T-helper 9 cell (primary cell): ENCODE measurements at places on chromosomes 4 and X.

DNA sequence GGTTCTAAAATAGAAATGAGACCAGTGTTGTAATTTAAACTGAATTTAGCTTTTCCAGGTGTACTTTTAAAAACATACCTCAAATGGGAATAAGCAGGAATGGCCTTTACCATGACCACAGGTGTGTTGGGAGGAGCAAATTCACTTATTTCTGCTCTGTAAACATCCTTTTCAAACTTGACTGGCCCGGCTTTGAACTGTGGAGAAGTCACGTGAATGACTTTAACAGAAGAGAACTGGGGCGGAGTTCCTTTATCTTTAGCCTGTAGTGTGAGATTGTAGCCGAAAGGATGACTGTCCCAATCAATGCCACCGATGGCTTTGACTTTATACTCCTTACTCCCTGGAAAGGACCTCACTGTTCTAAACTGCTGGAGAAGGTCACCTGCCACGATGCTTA is 15.1 kb downstream of the FAT1 start:
- no peak for DNase-seq

GRCh38 chr4:24274381-24274941 is 309.9 kb downstream of the DHX15 start:
- no peak for DNase-seq

DNA sequence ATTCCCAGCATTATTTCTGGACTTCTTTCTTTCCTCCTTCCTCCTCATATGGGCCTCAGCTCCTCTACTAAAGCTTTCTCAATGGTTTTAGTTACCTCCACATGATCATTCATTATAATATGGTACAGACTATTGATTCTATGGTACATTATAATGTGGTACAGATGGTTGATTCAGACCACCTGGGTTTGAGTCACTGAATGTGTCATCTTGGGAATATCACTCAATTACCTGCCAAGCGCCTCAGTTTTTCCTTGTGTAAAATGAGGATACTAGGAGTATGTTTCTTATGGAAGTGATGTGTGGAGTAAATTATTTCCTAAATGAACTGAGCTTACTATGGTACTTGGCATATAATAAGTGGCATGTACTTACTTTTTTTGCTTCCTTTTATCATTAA is 27.7 kb downstream of the SLIT2 start:
- DNase-seq = no peak

DNA sequence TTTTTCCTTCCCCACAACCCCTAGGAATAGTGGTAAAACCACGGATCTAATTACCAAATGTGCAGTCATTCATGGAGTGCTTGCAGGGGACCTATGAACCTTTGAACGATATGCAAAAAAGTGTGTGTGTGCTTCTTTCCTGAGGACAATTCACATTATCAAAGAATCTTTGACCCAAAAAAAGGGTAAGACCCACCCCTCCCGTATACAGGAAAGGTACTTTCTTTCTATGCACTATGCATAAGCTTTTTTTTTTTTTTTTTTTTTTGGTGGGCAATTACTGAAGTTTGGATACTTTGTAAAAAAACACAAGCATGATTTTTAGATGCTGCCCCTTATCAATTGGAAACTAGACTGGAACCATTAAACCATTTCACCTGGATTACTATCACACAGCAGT is 31.4 kb downstream of the SPRY1 start:
- no peak for DNase-seq
